Hepatocyte (in vitro differentiated cells): ENCODE measurements at places on chromosomes 2 and 18. TPM values are rescaled to one million over a fixed set of nuclear protein-coding genes. Genes with fewer than 3 reads are reported as not detected.

GRCh38 chr18:41024792-41025191 is 930.2 kb upstream of the PIK3C3 start:
- no peak for DNase-seq

GRCh38 chr18:69469444-69469919 is 68.8 kb downstream of the DOK6 start:
- DNase-seq = no peak

The SYT4 gene
- polyA plus RNA-seq = 0.39 and 1.3 TPM in 2 replicates

The TSPYL6 gene
- polyA plus RNA-seq = not detected in 2 replicates

The KLHL30 gene
- polyA plus RNA-seq = 0.15 TPM in 1 of 2 replicates, not detected in the other

DNA sequence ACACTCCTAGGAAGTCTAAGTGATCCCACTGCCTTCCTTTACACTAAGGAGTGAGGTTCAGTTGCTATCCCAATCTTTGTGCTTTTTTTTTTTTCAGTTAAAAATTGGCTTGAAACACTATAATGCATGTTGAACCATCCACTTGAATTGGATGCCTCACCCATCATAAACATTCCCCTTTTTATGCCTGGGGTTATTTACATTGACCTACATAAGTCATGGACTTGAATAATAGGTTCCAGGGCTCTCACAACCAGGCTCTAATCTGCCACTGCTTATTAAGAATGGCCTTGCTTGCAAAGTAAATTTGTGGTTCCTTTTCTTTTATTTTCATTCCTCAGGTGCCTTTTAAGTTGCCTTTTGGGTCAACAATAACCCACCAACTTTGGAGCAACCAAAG is 236.1 kb upstream of the MEIS1 start:
- DNase-seq = no peak

DNA sequence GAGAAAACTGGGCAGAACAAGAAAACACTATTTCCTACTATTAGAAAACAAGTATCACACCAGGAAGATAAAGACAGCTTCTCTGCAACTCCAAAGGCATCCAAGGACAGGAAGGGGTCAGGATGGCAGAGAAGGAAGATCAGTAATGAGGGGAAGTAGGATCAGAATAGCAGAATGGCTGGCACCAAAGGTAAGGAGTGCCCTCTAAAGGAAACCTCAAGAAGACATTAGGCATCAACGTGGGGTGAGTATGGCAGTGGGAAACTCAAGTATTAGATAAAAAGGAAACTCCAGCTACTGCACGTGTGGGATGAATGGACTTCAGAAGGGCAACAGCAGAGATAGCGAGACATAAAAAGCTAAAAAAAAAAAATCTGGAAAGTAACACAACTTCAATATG is 25.9 kb downstream of the HDLBP start:
- no peak for DNase-seq
